Left kidney (tissue), 8 donors: ENCODE measurements at places on chromosomes 11 and 22. TPM values are rescaled to one million over a fixed set of nuclear protein-coding genes. Genes with fewer than 3 reads are reported as not detected.

DNA sequence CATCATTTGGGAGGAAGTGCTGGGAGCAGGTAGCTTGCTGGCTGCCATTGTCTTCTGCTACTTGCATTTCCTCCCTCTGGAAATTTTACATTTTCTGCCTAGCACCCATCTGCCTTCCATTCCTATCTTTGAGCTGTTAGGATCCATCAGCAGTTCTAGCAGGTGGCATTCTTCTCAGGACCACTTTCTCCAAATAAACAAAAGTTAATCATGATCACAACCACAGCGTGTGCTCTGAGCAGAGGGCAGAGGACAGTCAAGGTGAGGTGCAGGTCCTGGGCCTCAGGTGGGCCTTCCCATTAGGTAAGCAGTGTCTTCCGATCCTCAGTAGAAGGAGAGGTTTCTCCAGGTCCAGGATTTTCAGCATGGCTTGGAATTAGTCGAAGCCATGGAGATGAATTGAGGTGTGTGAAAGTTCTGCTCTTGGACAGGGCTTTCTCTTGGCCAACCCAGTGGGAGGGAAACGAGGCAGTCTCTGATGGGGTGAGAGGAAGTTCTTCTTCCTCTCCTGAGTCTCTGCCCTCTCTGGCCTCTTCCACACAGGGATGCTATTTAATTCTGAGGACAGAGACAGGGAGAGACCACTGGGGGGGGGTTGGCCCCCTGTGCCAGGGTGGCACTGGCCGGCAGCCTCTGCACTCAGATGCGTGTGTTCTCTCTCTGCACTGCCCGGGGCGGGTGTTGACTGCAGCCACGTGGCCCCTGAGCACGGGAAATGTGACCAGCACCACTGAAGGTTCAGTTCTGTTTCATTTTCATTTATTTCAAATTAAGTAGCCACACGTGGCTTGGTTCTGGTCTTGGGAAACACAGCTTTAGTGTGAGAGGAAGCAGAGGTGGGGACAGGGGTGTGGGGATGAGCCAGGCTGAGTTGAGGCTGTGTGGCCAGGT, 170.8 kb downstream of the TBC1D22A start:
- no peak for DNase-seq

DNA sequence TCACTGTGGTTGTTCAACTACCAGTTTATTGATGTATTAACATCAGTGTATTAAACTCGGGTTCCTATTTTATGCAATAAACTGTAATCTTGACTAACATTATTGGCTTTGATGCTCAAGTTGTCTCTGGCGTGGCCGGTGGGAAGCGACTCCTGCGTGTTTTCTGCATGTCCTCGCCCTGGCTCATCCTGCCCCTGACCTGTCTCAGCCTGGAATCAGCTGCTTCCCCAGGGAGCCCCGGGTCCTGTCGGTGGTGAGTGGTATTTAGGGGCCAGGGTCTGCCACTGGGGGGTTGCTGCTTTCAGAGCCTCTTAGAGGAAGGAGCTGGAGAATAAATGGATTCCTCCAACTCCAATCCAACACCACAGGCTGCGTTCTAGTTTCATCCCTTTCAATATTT, 22.5 kb downstream of the IFITM10 start:
- no peak for DNase-seq

GRCh38 chr11:61752117-61752924, at the start of gene MYRF:
Gene MYRF (plus strand): TSS chr11:61752636. CDS start chr11:61752745, 109 bp downstream.
- DNase-seq = no peak

- no peak for DNase-seq
Measured at GRCh38 chr11:41612415-41612814, 153.0 kb upstream of the LRRC4C start.

- DNase-seq = no peak
Measured at GRCh38 chr11:134542401-134543165, 130.5 kb upstream of the B3GAT1 start.

- DNase-seq = peak; percentile 7
Measured at GRCh38 chr11:21948876-21949275, 244.0 kb upstream of the ANO5 start.

- DNase-seq = no peak
Measured at GRCh38 chr22:25551396-25551795, 13.1 kb upstream of the GRK3 start.

DNA sequence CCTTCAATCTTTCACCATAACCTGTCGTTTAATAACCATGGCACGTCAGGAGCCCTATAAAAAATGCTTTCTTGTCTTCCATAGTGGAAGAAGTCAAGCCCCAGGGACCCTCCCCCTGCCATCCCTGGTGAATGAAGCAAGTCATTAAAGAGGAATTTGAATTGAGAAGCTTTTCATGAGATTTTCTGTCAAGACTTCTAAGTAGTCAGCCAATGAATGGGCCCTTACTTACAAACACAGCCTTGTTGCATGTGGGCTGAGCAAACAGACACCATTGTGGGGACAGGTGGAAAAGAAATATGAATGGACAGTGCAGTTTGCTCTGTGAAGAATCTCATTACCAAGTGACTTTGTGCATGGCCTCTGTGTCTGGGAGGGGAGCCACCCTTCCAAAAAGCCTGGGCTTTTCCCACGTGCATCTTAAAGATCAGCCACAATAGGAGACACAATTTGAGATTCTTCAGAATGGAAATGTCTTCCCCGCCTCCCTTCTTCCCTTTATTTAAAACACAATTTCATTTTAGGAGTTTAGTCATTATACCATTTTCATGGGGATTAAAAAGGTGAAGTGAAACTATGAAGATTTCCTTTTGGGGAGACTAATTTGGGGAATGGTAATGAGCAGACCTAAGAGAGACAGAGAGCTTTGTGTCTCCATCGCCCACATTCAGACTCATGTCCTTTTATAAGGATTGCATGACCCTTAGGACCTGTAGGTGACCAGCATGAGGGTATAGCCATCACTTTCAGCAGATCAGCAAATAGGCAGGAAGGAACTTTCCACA, 152.0 kb downstream of the LRRC4C start:
- DNase-seq = no peak

The CNTN5 gene
- polyA plus RNA-seq = 27.1 TPM

- DNase-seq = no peak
Measured at GRCh38 chr11:76670485-76671236, at the start of gene LRRC32. Gene LRRC32 (minus strand): TSS chr11:76670747. CDS start chr11:76665954, 4,793 bp downstream.

DNA sequence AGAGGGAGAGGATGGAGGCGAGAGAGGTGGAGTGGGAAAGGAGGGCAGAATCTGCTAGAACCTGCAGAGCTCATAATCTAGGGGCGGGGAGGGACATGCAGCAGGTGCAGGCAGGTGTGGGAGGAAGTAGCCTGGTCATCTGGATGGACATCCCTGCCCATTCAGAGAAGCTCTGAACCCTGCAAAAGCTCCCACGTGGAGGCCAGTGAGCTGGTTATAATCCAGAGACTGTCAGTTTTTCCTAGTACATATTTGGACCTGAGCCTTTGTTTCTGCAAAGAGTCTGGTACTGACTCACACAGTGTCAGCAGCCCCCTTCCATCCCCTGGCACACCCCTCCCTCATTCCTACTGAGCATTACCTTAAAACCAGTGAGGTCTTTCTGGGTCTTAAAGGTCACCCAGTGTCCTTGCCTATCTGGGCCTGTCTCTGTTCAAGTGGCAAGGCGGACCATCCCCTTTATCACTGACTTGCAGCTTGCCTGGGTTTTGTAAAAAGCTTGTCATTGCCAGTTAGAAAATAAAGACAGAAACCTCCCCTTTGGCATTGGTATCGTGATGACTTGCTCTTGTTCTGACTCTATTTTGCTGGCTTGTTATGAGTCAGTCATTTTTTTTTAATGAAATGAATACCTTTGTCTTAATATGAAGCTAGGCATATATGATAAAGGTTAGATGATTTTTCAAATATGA, 26.1 kb downstream of the PTPRJ start:
- DNase-seq = no peak

The CEP126 gene
- 6.7 TPM for polyA plus RNA-seq

DNA sequence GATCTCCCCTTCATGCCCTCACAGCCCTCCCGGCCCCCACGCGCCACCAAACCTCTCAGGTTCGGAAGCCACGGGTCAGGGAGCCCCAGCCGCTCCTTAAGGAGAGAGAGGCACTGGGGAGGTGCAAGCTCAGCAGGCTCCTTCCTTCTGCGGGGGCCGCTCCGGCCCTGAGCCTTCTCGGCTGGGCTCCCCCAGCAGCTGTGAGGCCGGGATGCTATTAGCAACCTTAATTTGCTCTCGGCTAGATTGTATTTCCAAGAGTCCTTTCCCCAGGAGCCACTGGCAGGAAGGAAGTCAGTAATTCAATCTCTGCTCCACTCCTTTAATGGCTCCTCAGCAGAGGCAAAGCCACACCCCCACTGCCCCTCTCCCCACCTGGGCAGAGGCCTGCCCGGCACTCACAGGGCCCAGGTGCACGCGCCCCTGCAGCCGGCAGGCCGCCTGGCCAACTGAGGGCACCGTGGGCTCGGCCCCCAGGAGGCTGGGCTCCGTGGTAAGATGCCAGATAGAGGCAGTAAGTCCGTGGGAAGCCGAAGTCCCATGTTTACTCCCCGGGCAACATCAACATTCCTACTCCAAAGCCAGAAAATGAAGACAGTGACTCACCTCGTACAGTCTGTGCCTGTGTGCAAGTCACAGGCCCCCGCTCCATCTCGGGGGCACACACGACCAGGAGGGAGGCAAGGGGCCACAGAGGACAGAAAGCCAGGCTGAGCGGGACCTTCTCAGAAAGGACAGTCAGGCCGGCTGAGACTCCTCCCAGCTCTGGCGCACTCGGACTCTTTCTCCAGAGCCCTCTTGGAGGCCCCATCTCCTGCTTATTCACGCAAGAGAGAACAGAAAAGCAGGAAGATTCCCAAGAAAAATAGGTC, 5.2 kb downstream of the IGSF9B start:
- DNase-seq = no peak

GRCh38 chr11:2586087-2586792, 113.6 kb downstream of the KCNQ1OT1 start:
- DNase-seq = peak; percentile 89

- DNase-seq = no peak
Measured at GRCh38 chr22:32652645-32653270, 148.7 kb upstream of the TIMP3 start.

GRCh38 chr11:38356255-38356654, 1758.2 kb upstream of the RAG2 start:
- DNase-seq = no peak
